ENCODE measurements at places on chromosomes 4 and X.

DNA sequence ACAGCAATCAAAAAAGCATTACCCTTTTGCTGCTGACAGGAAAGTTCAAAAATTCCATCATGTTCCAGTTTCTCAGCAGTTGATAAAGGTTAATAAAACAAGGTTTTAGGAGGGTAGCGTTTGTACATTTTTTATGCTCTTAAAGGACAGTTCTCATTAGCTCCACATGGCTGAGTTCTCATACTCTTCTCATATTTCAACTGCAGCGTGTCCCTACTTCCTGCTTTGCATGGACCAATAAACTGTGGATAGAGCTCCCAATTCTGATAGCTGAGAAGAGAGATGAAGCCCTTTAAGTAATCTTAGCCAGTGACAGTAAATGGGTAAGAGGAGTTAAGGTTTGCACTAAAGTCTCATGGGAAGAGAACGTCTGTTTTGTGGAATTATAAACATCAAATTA is 53.5 kb downstream of the SPANXA2 start:
- DNase-seq = no peak

GRCh38 chr4:71009890-71010588 is 16.6 kb downstream of the DCK start:
- no peak for DNase-seq

- no peak for DNase-seq
These were observed 146.2 kb downstream of the SPATA18 start for GRCh38 chr4:52197306-52197705.

GRCh38 chr4:37561196-37561802 is 124.9 kb downstream of the RELL1 start:
- DNase-seq = no peak

GRCh38 chrX:46620505-46620904 is 46.9 kb downstream of the CHST7 start:
- DNase-seq = no peak

- no peak for DNase-seq
These were observed 970.8 kb upstream of the TENM3 start for GRCh38 chr4:181272422-181272821.

DNA sequence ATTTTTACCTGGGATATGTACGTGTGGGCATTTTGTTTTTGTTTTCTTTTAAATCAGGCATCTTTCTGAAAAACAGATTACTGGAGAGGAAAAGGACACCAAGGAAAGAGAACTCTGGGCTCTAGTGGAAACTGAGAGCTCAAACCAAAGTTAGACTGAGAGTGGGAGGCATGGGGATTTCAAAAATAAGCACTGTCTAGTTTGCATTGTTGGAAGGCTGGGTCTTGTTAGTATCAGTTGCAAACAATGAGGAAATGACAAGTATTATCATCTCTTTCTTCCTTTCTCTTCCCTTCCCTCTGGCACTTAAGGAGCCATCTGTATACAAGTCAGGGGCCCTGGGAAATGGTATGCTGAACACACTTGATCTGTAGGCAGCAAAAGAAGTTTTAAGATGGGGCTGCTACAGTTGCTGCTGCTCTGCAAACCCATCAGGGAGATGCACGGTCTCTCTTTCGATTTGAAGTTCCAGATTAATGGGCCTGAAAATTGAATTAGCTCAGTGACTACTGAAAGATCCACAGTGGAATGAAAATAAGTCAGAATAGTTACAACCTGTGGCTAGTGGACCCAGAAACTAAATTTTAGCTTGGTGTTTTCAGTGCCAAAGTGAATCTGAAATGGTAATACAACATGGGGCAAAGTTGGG is 48.0 kb upstream of the GRXCR1 start:
- no peak for DNase-seq

DNA sequence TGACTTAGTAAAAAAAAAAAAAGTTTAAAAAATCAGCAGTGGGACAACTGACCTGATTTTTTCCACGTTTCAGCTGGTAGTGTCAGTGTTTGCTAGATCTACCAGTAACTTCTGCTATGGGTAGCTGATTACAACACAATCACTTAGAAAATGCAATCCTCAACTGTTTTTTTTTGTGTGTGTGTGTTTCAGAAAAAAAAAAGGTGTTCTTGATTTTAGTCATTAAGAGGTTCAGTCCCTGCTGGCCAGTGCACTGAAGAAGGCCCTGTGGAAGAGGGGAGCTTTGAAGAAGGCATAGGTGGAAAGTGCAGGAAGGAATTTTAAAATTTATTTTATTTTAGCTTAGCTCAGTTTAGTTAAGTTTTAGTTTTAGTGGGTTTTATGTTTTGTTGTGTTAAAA is 46.9 kb downstream of the SH2D1A start:
- no peak for DNase-seq

DNA sequence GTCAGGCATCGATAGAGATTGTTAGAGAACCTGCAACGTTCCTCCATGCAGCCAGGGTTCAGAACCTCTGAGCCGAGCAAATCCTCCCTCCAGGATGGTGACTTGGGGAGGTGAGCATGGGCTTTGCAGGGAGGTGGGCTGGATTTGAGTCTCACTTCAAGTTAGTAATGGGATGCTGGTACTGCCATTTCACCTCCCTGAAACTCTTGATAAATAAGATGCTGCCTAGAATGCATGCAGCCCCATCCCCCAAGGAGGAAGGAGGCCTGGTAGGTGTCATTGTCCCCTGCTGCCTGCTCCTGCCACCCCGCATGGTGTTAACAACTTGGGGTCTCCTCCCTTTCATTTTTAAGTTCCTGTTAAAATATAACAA is 35.7 kb upstream of the SLC2A9 start:
- DNase-seq = no peak

GRCh38 chrX:149365061-149365460 is 140.0 kb downstream of the IDS start:
- DNase-seq = no peak

- no peak for DNase-seq
These were observed 176.0 kb upstream of the NWD2 start for GRCh38 chr4:37068580-37068979.

Measured in iPS DF 19.7 (cell line).